Epithelial cell of esophagus (primary cell): ENCODE measurements at places on chromosomes 16 and 17.

DNA sequence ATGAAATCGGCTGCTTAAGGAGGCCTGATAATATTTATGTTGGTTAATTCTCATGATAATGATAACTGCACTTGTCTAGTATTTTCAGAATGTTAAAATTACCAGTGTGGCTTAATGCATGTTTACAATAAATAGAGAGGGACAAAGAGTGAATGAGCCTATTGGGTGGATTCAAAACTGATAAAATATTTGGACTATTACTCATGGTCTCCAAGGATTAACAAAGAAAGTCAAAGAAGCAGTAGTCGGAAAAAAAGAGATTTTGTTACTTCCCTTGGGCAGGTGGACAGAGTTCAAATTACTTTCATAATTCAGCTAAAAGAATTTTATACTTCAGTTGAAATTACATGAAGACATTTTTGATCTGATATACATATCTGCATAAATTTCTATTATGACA is 258.2 kb upstream of the PMFBP1 start:
- no peak for DNase-seq

GRCh38 chr16:46715769-46716305 is 26.4 kb downstream of the ORC6 start:
- no peak for DNase-seq

DNA sequence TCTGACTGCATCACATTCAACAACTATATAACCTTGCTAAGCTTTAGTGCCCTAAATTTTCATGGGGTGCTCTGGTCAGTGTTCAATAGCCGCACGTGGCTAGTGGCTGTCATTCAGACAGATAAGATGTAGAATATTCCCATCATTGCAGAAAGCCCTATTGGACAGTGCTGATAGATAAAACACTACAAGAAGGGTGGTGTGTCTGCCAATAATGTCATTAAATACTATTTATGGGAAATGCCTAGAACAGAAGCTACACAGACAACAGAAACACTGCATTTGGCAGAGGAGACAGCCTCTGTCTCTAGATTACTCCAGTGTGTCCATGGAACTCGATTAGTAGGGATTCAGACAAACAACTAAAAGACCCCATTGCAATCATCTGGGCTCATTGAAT is 28.4 kb upstream of the PMP22 start:
- no peak for DNase-seq

DNA sequence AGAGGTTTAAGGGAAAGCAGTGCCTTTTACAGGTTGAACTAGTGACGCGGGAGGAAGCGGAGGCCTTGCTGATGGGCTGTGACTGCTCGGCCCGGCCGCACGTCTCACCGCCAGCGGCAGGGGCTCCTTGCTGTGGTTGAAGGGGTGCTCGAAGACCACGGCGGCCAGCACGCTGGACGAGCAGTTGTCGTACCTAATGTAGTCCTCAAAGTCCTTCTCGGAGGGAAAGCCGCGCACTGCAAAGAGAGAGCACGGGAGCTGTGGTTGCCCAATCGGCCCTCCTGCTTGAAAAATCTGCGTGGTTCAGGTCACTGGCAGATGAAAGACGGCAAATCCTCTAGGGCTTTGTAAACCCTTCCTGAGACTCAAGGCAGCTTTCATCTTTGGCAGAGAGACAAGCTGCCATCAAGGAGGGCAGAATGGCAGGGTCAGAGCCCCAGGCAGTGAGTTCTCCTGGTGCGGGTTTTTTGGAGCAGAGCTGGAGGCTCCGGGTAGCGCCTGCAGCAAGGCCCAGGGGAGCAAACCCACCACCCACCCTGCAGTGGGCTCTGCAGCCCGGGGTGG is 16.1 kb downstream of the ABCA3 start:
- no peak for DNase-seq

- DNase-seq = no peak
Observed at GRCh38 chr17:73430848-73431247, 119.0 kb upstream of the CDC42EP4 start.

DNA sequence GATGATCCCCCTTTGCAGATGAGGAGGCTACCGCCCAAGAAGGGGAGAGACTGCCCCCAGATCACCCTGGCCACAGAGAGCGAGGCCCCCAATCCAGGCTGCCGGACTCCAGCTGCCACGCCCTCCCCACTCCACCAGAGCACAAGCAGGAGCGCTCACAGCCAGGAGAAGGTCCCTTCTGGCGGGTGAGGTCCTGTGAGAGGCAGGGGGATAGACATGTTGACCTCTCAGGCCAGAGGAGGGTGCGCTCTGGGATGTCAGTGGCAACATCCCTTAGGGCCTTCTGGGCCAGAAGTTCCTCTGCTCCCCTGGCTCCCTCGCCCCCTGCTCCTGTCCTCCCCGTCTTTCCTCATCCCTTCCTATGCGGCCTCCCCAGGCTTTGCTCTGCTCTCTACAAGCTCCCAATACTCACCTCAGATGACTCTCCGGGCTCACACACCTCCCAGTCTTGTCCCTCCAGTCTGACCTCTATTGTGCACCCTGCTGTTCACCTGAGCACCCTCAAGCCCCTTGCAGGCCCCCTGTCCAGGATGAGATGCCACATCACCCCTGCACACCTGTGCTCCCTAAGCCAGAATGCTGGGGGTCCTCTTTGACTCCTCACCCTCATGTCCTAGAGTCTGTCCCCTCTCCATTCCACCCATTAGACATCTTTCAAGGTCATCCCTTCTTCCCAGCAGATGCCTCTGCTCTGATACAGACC is 5.0 kb upstream of the NXPH3 start:
- DNase-seq = no peak

- no peak for DNase-seq
Observed at GRCh38 chr17:80365983-80366382, 49.0 kb upstream of the ENDOV start.
